ENCODE measurements at places on chromosomes 1 and 21.

- no peak for DNase-seq
- no peak overlapping the region for H3K27ac ChIP-seq
These were observed 38.4 kb upstream of the RBM34 start for GRCh38 chr1:235199441-235199840.

GRCh38 chr21:41640748-41641509 lies 125.9 kb downstream of the RIPK4 start:
- H3K4me1 ChIP-seq = peaks cover 24% of the 10 kb centered on the region
- no peaks in the 10 kb centered on the region for H3K27me3 ChIP-seq
- no peak overlapping the region for H3K4me3 ChIP-seq
- H3K36me3 ChIP-seq = no peaks in the 10 kb centered on the region

- H3K36me3 ChIP-seq = no peaks in the 10 kb centered on the region
- H3K27ac ChIP-seq = no peak overlapping the region
- DNase-seq = no peak
- no peaks in the 10 kb centered on the region for H3K27me3 ChIP-seq
- no peaks in the 10 kb centered on the region for H3K4me1 ChIP-seq
- no peak overlapping the region for H3K4me3 ChIP-seq
These were observed 114.6 kb downstream of the NTNG1 start for GRCh38 chr1:107255469-107255868.

GRCh38 chr1:22117851-22118250 lies 25.0 kb downstream of the WNT4 start:
- DNase-seq = peak; percentile 60
- no peak overlapping the region for H3K4me3 ChIP-seq
- H3K36me3 ChIP-seq = peaks cover 18% of the 10 kb centered on the region
- peaks cover 41% of the 10 kb centered on the region for H3K4me1 ChIP-seq
- no peaks in the 10 kb centered on the region for H3K27me3 ChIP-seq
- H3K27ac ChIP-seq = no peak overlapping the region

DNA sequence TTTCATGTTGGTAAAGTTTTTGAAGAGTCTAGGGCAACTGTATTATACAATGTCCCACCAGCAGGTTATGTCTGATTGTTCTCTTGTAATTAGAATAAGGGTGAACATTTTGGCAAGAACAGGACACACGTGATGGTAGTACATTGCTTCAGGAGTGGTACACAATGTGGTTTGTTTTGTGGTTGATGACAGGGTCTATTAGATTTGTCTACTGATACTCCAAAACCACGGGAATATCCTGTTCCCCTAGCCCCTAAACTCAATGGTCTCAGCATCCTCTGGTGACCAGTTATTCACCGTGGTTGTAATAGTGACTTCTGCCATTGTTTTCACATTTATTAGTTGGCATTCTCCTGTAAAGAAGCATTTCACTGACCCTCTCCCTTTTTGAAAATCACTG lies 22.1 kb upstream of the ACTA1 start:
- no peaks in the 10 kb centered on the region for H3K4me1 ChIP-seq
- H3K27me3 ChIP-seq = no peaks in the 10 kb centered on the region
- no peak overlapping the region for H3K27ac ChIP-seq

DNA sequence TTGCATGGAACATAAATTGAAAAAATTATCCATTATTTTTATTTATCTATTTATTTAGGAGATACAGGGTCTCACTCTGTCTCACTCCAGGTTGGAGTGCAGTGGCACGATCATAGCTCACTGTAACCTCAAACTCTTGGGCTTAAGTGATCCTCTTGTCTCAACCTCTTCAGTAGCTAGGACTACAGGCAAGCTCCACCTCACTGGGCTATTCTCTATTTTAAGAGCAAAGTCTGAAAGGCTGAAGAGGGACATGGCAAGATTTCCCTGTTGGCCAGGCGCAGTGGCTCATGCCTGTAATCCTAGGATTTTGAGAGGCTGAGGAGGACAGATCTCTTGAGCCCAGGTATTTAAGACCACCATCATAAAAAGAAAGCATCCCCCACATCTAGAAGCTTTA lies 14.0 kb upstream of the RC3H1 start:
- H3K4me3 ChIP-seq = no peak overlapping the region
- H3K27me3 ChIP-seq = no peaks in the 10 kb centered on the region
- no peak overlapping the region for H3K27ac ChIP-seq
- DNase-seq = no peak
- no peaks in the 10 kb centered on the region for H3K36me3 ChIP-seq

- peak overlapping the region; percentile 86 for H3K27ac ChIP-seq
- peak overlapping the region; percentile 48 for H3K4me3 ChIP-seq
- no peaks in the 10 kb centered on the region for H3K36me3 ChIP-seq
- no peaks in the 10 kb centered on the region for H3K27me3 ChIP-seq
- DNase-seq = no peak
- peaks cover 33% of the 10 kb centered on the region for H3K4me1 ChIP-seq
These were observed 21.0 kb upstream of the CBR3 start for GRCh38 chr21:36113647-36114428.

GRCh38 chr1:220681220-220681880 lies 8.8 kb upstream of the C1orf115 start:
- H3K27ac ChIP-seq = no peak overlapping the region
- H3K27me3 ChIP-seq = no peaks in the 10 kb centered on the region
- H3K36me3 ChIP-seq = no peaks in the 10 kb centered on the region
- no peak for DNase-seq

- peaks cover 54% of the 10 kb centered on the region for H3K4me1 ChIP-seq
- H3K36me3 ChIP-seq = peaks cover 6% of the 10 kb centered on the region
- no peaks in the 10 kb centered on the region for H3K27me3 ChIP-seq
- peak overlapping the region; percentile 83 for H3K27ac ChIP-seq
These were observed 41.5 kb downstream of the KIAA1614 start for GRCh38 chr1:180954005-180954800.

- no peak overlapping the region for H3K27ac ChIP-seq
- no peak overlapping the region for H3K4me3 ChIP-seq
- no peak for DNase-seq
- H3K36me3 ChIP-seq = no peaks in the 10 kb centered on the region
- H3K4me1 ChIP-seq = peaks cover 7% of the 10 kb centered on the region
These were observed 454.8 kb downstream of the KIF26B start for GRCh38 chr1:245609354-245610150.

DNA sequence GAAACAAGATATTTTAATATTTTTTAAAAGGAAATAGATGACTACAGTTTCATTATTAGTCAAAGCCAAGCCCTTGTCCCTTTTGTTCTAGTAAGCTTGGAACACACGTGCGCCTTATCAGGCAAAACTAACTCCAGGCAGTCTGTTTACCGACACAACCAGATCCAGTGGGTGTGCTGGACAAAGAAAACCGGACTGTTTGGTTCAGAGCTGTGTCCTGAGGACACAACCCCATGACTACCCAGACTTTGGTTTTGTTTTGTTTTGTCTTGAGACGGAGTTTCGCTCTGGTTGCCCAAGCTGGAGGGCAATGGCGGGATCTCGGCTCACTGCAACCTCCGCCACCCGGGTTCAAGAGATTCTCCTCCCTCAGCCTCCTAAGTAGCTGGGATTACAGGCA lies 13.9 kb upstream of the RHOU start:
- no peaks in the 10 kb centered on the region for H3K4me1 ChIP-seq
- no peaks in the 10 kb centered on the region for H3K36me3 ChIP-seq
- no peak for DNase-seq
- no peaks in the 10 kb centered on the region for H3K27me3 ChIP-seq
